ENCODE measurements at places on chromosomes 7 and 10. TPM values are rescaled to one million over a fixed set of nuclear protein-coding genes. Genes with fewer than 3 reads are reported as not detected.

GRCh38 chr10:51651063-51651462, 48.3 kb downstream of the CSTF2T start:
- no peak for DNase-seq

DNA sequence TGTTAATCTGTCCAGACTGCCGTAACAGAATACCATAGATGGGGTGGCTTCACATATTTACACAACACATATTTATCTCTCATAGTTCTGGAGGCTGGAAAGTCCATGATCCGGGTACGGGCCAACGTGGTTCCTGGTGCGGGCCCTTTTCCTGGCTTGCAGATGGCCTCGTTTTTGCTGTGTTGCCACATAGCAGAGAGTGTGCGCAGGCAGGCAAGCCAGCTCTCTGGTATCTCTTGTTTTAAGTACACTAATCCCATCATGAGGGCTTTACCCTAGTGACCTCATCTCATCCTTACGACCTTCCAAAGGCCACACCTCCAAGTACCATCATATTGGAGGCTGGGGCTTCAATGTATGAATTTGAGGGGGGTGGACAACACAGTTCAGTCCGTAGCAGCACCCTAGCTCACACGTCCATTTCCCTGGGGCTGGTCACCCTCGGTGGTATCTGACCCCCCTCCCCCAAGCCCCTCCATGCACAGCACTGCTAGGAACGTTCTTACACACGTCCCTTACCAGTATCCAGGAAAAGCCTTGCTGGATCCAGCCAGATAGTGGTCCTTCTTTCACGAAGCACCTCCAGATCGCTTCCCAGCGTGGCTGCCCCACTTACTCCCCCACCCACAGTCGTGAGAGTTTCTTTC, 21.5 kb downstream of the CUX1 start:
- DNase-seq = no peak

DNA sequence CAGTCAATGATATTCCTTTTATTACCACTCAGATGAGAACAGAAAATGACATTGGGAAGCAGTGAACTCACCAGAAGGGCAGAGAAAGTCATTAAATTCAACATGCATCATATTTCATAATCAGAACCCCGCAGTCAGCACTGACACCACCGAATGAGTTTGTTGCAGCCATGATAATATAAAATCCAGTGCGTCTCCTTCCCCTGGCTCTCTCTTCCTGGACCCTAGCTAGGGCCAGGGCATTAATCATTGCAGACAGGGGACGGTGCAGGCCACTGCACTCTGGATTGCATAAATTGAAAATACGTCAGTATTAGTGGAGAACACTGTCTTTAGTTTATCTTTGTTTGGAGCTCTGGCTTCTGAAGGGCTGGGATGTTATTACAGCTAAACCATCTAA, 931.5 kb downstream of the TYW1 start:
- no peak for DNase-seq

GRCh38 chr10:132237871-132238270, 51.1 kb downstream of the DPYSL4 start:
- no peak for DNase-seq

DNA sequence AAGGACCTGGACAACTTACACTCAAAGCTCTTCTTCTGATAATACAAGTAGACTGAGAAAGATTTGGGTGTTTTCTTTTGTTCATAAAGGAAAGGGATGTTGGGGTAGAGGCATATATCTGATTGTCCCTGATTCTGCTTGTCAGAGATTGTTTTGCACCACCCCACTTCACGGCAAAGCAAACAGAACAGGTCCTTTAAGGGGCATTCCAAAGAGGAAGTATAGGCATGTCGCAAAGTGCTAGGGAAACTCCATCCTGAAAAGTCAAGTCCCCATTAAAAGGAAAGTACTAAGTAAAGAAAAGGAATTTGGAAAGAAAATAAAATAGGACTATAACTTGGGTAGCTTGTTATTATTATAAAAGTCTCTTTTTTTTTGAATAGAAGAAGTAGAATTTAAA, 233.0 kb downstream of the DNAJB9 start:
- no peak for DNase-seq

DNA sequence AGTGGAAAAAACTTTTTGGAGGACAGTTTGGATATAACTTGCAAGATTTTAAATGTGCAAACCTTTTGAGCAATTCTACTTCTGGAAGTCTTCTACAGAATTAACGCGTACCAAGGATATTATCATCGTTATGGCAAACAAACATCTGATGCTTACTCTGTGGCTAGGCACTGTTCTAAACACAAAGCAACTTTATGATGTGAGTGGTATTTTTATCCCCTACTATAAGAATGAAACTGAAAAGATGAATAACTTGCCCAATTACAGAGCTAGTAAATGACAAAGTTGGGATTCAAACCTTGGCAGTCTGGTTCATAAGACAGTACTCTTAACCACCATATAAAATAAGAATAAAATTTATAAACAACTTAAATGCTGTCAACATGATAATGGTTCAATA, 15.8 kb downstream of the ASZ1 start:
- no peak for DNase-seq

- peak; percentile 93 for DNase-seq
These were observed 47.3 kb downstream of the LRRN3 start for GRCh38 chr7:111138193-111138569.

DNA sequence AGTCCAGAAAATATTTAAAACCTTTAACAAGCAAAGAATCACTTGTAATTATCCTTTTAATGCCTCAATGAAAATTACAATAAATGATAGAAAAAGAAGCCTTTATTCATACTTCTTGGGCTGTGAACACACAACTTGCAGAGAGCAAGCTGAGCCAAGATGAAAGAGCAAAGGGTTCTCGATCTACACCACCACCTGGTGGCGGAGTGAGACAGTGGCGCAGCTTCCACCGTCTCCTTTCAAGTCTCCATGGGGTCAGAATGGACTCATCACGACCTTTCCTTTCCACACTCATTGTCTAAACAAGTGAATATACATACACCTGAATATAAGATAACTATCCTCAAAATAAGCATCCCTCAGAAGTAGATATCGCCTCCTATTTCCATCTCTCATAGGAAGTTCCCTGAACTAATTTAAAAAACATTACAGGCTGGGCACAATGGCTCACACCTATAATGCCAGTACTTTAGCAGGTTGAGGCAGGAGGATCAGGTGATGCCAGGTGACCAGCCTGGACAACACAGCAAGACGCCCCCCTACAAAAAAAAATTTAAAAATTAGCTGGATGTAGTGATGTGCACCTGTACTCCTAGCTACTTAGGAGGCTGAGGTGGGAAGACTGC, 40.7 kb downstream of the ATE1 start:
- DNase-seq = no peak

GRCh38 chr10:82757397-82757796, 882.4 kb downstream of the NRG3 start:
- DNase-seq = no peak

DNA sequence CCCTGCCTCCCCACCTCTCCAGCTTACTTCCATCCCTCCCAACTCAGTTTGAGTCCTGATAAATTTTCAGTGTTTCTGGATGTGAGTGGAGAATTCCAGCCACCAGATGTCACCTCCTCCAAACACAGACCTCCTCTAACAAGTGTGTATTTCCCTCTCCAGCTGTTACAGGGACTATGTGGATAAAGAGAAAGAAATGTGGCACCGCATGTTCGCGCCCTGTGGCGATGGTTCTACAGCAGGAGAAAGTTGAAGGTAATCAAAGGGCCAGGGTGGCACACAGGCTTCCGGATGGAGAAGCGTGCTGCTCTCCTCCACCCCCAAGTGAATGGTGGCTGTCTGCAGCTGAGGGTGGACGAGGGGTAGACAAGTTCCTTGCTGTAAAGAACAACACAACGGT, 14.7 kb downstream of the FKBP6 start:
- DNase-seq = no peak

GRCh38 chr10:90945491-90946070, 24.7 kb upstream of the ANKRD1 start:
- DNase-seq = no peak

GRCh38 chr7:136878878-136879277, 10.4 kb downstream of the CHRM2 start:
- no peak for DNase-seq

- DNase-seq = no peak
These were observed 29.1 kb downstream of the NUDCD3 start for GRCh38 chr7:44461387-44461786.

DNA sequence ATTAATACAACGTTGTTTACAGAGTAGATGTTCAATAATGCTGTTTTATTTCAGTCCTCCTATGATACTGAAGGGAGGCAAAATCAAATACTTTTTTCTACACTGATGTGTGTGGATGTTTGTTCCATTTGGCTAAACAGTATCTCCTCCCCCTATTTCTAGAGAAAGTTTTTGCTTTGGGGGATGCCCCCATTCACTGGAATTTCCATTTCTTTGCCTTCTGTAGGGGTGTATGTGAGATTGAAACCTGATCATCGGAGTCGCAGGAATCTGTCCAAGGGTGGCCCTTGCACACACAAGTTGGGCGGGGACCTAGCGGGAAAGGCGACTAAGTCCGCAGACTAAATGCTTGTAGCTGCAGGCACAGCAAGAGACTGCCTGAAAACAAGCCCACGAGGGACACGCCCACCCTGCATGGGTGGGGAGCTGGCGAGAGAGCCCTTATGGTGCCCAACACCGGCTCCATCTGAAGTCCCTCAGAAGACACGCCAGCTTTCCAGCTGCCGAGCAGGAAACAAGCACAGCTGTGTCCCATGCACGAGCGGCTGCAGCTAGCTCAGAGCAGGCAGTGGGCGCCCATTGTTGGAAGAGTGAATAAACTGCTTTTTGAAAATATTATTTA, 58.0 kb downstream of the ESYT2 start:
- DNase-seq = no peak

- DNase-seq = no peak
These were observed 45.6 kb downstream of the SORCS1 start for GRCh38 chr10:107118866-107119265.

GRCh38 chr7:44391746-44392617, 66.6 kb upstream of the CAMK2B start:
- peak; percentile 40 for DNase-seq

DNA sequence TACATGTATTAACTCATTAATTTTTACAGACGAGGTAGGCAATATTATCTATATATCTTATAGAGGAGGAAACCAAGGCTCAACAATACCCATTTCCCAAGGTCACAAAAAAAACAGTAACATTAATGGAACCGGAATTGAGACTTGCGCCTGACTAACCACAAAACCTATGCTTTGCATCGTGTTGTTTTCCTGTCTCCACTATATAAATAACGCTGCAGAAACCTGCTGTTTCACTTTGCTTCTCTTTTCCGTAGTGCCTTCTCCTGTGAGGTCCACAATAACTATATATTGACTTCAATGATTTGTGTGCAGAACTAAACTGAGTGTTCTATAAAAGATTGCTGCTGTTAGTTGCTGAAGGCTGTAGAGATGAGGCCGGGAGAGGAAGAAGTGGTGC, 97.7 kb upstream of the RPA3 start:
- DNase-seq = no peak

GRCh38 chr10:3772361-3773171, 12.4 kb downstream of the KLF6 start:
- DNase-seq = no peak

- DNase-seq = no peak
These were observed 73.4 kb downstream of the CPED1 start for GRCh38 chr7:121061677-121062582.

- peak; percentile 44 for DNase-seq
These were observed 29.3 kb downstream of the SLC39A12 start for GRCh38 chr10:17980846-17981565.

- no peak for DNase-seq
These were observed 194.0 kb upstream of the PLPP4 start for GRCh38 chr10:120262857-120263547.

GRCh38 chr10:125231116-125231812, 70.9 kb upstream of the CTBP2 start:
- DNase-seq = peak; percentile 96

DNA sequence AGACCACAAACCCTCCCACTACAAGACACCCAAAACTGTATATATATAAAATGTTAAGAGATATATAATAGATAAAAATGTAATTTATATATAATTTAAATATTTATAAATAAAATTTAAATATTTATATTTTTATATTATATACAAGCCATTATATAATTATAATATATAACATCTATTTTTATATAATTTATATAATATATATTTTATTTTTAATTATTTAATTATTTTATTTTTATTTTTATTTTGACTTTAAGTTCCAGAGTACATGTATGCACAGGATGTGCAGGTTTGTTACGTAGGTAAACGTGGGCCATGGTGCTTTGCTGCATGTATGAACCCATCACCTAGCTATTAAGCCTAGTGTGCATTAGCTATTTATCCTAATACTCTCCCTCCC, 1090.2 kb downstream of the NXPH1 start:
- DNase-seq = no peak

DNA sequence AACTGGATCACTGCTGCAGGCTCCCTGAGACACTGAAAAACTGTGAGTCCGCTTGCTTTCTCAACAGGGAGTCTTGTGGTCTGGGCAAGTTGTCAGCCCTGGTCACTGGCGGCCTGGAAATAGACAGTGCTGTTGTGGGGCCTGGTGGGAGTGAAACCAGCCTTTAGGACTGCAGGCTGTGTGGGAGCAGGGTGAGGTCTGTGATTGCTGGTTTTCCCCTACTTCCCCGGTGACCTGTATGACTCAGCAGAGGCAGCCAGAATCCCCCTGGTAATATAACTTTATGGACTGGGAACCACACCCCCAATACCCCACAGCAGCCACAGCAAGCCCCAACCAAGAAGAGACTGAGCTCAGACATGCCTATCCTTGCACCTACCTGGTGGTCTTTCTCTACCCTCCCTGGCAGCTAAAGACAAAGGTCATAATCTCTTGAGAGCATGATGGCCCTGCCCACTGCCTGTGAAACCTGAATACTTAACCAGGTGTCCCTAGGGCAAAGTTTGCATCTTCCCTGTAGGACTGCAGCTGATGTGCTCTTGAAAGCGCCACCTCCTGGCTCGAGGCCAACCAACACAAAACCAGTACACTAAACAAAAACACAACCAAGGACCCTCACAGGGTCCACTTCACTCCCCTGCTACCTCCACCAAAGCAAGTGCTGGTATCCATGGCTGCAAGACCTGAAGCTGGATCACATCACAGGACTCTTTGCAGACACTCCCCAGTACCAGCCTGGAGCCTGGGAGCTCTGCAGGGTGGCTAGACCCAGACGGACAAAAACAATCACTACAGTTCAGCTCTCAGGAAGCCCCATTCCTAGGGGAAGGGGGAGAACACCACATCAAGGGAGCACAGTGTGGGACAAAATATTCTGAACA, 7.2 kb upstream of the ADAM22 start:
- no peak for DNase-seq

GRCh38 chr10:13448216-13448615, 80.6 kb downstream of the BEND7 start:
- DNase-seq = no peak

The ABCC2 gene
- total RNA-seq = 0.47 TPM

The JMJD1C gene
- total RNA-seq = 62.5 TPM

The HOXA1 gene
- 5.8 TPM for total RNA-seq

The UFSP1 gene
- total RNA-seq = 3.1 TPM

The NKX2-3 gene
- total RNA-seq = not detected

The TAS2R39 gene
- not detected for total RNA-seq

The SLC16A9 gene
- total RNA-seq = 0.42 TPM

The AOAH gene
- total RNA-seq = not detected

Measured in SJSA1 (cell line).